SW480 (cell line): ENCODE measurements at places on chromosomes 6 and 20.
A peak's percentile ranks its signal among the peaks of the same experiment; 100 is the strongest.

- no peak for DNase-seq
Measured at GRCh38 chr6:108738684-108739416, 109.4 kb upstream of the ARMC2 start.

DNA sequence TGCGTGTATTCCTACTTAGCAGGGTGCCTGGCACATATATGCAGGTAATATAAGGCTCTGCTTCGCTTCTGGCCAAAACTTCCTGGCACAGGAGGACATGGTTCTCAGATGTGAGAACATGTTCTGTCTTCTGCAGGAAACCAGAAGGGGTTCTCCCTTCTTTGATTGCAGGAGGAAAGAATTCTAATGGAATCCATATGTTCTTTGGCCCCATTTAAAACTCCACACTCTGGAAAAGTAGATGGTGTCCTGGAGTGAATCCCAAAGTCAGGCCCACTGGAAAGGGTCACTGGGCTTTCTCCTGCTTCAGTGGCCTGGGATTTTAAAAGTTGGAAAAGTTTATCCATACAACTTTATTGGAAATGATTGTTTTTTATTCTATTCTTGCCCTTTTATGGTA lies 16.4 kb upstream of the CYP24A1 start:
- DNase-seq = no peak

DNA sequence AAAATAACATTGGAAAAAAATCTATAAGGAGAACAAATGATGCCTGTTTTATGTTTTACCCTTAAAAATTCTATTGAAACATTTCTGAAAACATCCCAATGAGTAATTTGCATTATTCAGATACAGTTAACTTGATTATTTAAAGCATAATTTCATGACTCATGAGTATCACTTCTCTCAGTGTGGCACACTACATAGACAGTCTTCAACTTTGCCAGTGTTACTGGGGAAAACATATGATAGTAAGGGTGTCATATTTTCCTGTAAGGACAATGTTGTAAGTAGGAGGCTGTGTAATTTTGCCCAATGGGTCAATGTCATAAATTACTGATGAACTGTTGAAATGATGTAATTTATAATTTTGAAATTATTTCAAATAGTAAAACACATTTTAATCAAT lies 125.5 kb downstream of the PHACTR1 start:
- no peak for DNase-seq

DNA sequence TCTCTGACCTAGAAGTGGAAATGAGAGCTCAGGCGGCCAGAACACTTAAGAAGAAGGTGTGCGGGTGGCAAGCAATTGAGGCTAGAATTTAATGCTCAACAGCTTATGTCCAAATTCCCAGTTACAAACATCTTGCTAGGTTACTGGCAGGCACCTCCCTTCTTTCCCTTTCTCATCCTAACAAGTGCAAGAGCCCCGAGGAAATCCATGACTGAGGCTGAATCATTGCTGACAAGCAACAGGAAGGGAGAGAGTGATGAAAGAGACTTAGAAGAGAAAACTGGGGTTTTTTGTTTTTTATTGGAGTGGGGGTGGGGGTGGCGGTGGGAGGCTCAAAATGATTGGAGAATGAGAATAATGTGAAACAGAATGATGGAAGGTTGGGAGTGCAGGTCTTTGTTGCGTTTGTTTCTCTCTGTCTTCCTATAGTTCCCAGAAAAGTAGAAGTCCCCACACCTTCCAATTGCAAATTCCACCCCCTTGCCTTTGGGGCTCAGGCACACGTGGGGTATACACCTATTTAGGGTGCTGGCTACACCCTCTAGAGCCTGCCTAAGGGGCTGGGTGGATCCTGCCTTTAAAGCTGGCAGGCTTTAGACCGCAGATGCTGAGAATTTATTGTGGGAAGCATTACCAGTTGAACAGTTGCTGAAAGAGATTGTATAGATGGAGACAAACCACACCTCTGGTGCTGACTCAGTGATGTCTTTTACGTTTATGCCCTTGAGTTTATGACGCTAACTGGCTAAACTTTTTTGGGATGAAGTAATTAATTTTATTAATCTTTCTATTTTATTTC lies 1.4 kb downstream of the FAM83B start:
- DNase-seq = peak; percentile 22

DNA sequence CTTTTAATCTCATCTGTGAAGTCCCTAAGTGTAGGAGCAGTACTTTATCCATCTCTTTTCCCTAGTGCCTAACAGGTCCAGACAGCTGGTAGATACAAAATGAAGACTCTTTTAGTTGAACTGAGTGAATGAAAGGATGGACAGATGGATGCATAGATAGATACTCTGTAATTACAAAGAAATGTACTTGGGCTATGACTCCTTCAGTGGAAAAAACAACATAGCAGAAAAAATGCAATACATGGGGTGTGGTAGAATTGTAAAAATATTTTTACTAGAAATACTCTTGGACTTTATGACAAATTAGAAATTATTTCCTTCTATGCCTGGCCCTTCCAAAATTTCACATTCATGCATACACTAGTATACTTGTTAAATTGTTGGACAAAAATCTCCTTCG lies 29.3 kb downstream of the KCNQ5 start:
- no peak for DNase-seq

DNA sequence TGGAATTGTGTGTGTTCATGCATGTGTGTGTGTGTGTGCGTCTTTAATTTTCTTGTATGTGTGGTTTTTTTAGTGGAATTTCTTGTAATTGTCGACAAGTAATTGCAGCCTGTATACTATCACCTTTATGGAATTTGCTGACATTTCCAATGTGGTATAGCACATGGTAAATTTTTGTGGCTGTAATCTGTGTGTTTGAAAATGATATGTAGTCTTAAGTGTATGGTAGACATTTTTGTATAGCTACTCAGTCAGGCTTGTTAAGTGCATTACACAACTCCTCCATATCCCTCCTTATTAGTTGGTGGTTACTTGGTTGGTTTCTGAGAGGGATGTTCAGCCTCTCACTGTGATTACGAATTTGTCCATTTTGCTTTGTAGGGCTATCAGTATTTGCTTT lies 384.5 kb upstream of the HSF2 start:
- no peak for DNase-seq

GRCh38 chr20:6108330-6108729 lies 14.5 kb downstream of the FERMT1 start:
- no peak for DNase-seq

DNA sequence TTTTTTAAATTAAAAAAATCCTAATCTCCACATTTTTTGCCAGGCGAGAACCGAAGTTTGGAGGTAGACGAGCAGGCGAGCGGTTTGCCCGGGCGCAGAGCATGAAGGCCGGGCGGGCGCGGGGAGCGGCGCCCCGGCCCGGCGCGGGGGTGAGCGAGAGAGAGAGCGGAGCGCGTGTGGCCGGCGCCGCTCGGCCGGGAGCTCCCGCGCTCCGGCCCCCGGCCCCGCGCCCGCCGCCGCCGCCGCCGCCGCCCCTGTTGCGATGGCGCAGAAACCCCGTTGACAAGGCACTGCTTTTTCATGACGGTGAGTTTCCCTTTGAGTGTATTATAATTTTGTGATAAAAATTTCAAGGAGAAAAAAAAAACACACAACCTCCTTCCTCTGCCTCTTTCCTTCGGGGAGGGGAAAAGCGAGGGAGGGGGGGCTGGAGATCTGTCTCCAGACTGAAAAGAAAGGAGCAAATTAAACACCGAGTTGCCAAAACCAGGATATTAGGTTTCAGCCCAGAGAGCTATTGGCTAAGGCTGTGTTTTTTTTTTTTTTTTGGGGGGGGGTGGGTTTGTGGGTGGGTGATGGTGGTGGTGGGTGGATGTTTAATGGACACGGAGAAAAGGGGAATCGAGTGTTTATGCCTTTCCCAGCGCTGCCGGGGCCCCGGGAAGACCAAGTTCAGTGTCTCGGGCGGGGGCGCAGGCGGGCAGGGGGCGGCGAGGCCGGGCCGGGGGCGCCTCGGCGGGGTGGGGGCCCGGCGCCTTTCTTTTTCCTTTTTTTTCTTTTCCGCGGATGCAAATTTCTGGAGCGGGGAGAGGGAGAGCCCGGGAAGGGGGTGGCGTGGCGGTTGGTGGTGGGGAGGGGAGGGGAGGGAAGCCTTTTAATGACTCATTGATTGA lies at the start of gene BICRAL:
TSS of gene BICRAL (plus strand) at position 257 of the 893 bp plus-strand sequence. CDS start 39,971 bp downstream, outside the sequence.
- peak; percentile 65 for DNase-seq

GRCh38 chr6:140985679-140986275 lies 1146.9 kb upstream of the GJE1 start:
- DNase-seq = no peak

GRCh38 chr6:39553860-39554802 lies 171.1 kb downstream of the KIF6 start:
- no peak for DNase-seq

DNA sequence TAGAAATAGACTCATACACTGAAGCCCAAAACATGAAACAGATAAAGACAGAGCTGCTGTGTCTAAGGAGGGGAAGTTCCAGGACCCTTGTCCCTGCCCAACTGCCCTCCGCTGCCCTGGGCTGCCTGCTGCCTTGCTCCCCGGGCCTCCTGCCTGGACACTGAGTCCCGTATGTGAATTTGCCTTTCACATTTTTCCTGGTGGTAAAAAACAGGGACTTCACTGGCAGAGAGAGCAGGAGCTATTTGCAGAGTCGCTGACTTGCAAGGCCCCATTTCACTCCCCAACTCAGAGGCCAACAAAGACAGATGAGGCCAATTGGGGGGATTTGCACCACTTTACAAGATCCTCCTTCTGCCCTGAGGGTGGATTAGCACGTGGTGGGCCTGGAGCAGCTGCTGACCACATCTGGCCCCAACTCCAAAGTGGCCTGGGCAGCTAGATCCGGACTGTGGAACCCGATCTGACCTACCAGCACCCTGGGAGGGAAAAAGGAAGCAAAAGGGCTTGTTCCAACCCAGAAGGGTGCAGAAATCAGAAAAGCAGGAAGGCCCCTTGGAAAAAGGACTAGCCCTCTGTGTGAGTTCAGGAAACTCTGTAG lies 61.4 kb downstream of the NOL4L start:
- DNase-seq = no peak

DNA sequence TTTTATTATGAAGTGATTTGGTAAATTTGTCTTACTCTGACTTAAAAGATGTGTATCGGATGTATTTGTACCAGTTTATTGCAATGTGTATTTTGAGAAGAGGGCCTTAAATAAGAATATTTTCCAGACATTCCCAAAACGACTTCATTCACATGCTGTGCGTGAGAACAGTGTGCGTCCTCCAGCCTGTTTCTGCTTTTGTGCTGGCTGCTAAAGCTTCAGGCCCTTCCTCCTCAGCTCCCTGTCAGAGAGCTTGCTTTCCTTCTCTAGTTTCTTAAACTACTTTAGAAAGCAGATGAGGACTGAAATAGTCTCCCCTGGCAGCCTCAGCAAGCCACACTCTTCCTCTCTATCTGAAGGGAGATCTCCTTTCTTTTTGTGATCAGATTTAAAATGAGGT lies 157.8 kb downstream of the SAMD5 start:
- DNase-seq = no peak

DNA sequence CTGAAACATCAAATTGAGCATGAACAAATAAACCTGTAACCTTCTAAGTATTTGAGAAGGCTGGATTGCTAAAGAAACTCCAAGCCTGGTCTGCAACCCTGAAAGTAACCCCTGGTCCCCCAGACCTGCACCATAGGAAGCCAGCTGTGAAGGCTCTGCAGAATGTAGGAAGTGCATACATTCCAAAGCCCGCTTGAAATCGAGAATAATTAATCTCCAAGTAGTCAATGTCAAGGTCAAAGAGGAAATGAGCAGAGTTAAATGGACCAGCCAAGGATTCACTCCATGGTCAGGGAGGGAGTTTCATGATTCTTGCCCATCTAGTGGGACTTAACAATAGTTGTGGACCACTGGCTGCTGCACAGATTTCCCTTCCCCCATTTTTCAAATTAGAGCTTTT lies 107.6 kb upstream of the RNF24 start:
- DNase-seq = no peak

DNA sequence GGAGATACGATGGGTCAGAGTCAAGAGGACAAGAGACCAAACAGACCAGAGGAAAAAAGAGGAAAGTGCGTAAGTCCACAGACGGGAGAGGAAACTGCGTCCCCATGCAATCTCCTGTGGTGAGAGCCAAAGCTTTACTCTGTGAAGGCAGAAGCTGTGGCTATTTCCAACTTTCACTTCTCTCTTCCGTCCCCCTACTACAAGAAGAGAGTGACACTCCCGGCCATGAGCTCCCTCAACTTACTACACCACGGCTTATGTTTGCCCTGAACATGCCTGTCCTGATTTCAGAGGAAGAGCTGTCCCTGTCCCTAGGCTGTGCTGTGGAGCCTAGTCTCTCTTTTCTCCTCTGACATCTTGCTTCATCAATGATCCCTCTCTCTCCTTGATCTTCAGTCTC lies 11.5 kb upstream of the SSR1 start:
- DNase-seq = no peak

- no peak for DNase-seq
Measured at GRCh38 chr6:170402318-170403040, 95.9 kb downstream of the FAM120B start.

DNA sequence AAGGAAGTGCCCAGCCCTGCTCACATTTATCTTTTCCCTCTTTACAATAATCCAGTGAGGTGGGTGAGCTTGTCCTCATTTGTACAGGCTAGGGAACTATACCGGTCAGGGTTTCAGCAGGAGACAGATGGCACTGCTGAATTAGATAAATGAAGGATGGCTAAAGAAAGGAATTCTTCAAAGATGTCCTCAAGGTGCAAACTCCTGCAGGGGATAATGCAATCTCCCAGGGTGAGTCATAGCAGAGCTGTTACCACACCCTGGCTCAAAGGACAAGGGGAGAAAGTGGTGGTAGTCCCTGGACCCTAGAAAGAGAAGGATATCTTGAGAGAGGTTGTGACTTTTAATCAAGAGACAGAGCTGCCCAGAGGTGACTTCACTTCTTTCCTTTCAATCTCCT lies 66.7 kb downstream of the RFPL4B start:
- DNase-seq = no peak

GRCh38 chr20:38089500-38089899 lies 56.0 kb downstream of the RPRD1B start:
- no peak for DNase-seq

- DNase-seq = no peak
Measured at GRCh38 chr20:19928328-19929011, 88.7 kb upstream of the NAA20 start.

DNA sequence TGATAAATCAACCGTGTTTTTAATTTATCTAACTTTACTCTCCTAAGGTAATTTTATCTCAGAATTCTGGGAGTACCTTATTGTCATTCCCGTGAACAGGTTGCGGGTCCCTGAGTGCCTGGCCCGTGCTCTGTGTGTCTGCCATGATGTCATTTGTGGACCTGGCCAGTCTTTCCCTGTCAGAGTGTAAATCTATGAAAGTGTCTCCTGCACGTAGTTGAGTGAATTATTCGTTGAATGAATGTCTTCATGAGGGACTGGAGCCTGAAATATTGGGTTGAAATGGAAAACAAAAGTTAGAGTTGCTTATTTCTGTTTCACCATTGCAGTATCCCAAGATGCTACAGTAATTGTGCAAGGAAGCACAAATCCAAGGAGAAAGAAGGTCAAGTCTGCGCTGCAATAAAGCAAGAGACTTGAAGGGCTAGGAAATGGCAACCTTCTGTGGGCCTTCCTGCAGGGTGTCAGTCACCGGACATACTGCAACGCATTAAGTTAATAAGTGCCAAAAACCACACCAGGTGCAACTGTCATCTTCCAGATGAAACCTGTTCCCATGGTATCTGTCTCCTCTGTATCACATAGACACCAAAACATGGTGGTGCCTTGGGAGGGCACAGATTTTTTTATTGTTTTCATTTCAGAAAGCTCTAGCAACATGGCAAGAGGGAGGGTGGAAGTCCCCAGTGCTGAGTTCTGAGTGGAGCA lies 135.5 kb downstream of the ZDHHC14 start:
- no peak for DNase-seq
